ENCODE measurements at places on chromosomes 16 and 17. TPM values are rescaled to one million over a fixed set of nuclear protein-coding genes. Genes with fewer than 3 reads are reported as not detected.

TAX1BP3 gene
- total RNA-seq = 64.2 TPM

GRCh38 chr16:496097-496886, 31.2 kb upstream of the CAPN15 start:
- DNase-seq = no peak

GRCh38 chr16:75485230-75486013, 9.8 kb downstream of the CHST6 start:
- DNase-seq = no peak

DNA sequence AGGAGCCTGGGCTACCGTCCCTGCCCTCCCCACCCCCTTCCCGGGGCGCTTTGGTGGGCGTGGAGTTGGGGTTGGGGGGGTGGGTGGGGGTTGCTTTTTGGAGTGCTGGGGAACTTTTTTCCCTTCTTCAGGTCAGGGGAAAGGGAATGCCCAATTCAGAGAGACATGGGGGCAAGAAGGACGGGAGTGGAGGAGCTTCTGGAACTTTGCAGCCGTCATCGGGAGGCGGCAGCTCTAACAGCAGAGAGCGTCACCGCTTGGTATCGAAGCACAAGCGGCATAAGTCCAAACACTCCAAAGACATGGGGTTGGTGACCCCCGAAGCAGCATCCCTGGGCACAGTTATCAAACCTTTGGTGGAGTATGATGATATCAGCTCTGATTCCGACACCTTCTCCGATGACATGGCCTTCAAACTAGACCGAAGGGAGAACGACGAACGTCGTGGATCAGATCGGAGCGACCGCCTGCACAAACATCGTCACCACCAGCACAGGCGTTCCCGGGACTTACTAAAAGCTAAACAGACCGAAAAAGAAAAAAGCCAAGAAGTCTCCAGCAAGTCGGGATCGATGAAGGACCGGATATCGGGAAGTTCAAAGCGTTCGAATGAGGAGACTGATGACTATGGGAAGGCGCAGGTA, 762 bp downstream of the CDK12 start:
- no peak for DNase-seq

DNA sequence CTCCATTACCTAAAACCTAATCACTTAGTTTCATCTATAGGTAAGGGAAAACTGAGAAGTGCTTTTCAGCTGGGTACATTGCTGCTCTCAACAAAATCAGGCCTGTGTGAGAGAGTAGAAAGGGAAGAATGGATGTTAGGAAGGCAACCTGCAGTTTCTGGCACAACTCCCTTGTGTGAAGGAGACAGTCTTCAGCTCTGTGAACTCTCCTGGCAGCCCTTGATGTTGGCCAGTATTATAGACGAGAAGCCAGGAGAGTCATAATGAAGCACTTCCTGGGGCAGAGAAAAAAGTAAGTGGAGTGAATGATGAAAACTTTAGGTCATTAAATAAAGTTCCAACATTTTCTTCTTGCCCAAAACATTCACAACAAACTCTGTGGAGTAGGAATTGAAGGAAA, 260.1 kb downstream of the IRX3 start:
- DNase-seq = no peak

DNA sequence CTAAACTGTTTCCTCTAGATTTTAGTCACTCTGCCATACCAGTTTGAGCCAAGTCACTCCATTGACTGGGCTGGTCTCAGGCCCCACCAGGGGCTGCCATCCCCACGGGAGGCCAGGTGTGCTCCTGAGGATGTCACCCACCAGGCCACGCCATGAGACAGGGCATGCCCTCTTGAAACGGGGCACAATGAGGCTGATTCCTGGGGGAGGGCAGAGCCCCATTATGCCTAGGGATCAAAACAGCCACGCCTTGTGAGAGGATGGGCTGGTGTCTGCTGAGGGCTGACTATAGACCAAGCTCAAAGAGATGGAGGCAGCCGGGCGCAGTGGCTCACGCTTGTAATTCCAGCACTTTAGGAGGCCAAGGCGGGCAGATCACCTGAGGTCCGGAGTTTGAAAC, 21.5 kb downstream of the GINS2 start:
- DNase-seq = no peak

DNA sequence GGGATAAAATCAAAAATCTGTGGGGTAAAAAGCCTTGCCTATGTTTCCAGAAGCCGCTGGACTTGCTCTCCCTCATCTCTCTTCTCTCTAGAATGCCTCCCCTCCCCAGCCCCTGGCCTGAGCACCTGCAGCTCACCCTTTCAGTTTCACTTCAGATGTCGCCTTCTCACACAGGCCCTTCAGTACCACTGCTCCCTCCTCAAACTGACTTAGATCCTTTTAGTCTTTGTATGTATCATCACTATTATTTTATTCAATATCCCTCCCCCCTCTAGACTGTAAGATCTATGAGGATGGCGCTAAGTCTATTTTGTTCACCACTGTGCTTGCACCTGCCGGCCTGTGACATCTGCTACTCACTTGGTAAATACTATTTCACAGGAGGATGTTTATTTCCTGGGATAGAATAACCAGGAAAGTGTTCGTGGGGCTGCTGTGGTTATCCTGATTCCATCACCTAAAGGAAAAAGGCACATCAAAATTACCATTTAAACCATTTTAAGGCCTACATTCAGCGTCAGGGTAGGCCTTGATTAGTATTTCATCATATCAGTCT, 122.3 kb downstream of the MRTFB start:
- DNase-seq = no peak

DNA sequence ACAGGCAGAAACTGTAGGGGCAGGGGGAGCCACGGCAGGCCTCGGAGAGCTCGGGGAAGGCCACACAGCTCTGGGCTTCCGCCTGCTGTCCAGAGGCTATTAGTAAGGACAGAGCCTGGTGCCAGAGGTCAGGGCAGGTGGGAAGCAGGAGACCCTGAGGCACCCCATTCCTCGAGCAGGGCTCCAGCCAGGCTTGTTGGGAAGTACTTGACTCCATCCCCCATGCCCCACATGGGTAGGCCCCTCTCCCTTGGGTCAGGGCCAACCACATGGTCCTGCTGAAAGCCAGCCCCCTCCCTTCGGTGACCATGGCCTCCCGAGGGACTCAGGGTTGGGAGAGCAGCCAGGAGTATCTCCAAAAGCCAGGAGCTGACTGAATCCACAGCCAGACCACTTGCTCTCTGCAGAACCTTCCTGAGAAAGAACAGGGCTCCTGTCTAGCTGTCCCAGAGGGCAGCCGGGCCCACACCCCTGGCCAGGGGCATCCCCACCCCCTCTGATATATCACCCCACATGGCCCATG, 17.4 kb upstream of the MPRIP start:
- DNase-seq = no peak

DNA sequence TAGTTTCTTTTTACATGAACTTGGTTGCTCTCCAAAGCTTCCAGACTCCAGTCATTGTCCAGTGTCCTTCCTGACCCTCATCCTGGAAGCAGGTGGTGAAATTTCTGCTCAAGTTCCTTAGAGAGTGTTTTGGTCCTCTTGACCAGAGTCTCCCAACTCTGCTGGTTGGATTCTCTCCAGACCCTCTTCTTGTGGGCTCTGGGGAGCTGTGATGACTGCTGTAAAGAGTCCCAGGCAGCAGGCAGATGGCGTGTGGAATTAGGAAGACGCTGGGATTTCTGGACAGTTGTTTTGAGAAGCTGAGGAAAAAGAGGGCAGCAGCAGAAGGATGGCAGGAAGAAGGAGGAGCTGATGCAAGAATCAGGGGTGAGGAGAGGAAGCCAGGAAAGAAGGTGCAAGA, 1.6 kb upstream of the SEZ6 start:
- DNase-seq = no peak

GRCh38 chr16:48076455-48077012, 79.3 kb downstream of the ABCC12 start:
- no peak for DNase-seq

SLC5A10 gene
- not detected for total RNA-seq

EIF3CL gene
- 23.0 TPM for total RNA-seq

ACE gene
- total RNA-seq = 8.0 TPM

- DNase-seq = no peak
Measured at GRCh38 chr16:65959983-65960382, 406.5 kb upstream of the CDH5 start.

DYNLRB2 gene
- 1.9 TPM for total RNA-seq

Measured in urinary bladder (tissue), 4 donors.